Myocyte (in vitro differentiated cells): ENCODE measurements at places on chromosomes 2 and 18. TPM values are rescaled to one million over a fixed set of nuclear protein-coding genes. Genes with fewer than 3 reads are reported as not detected.

The RFX8 gene
- total RNA-seq, result 7.1 and 7.6 TPM in 2 replicates

DNA sequence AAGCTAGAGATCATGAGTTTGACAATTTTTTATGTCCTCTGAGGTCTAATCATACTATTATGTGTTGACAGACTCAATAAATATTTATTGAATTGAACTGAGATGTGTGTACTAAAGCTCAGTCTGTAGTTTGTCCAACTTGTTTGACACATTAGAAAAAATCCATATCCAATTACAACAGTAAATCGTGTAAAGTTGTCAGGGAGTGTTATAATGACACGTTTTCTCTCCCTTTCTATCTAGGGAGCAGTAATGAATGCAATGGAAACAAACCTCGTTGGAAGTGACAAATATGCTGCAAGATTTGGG lies 28.4 kb downstream of the ITGA4 start:
- no peak for DNase-seq

- no peak for DNase-seq
Measured at GRCh38 chr2:44880125-44880483, 61.4 kb upstream of the SIX3 start.

DNA sequence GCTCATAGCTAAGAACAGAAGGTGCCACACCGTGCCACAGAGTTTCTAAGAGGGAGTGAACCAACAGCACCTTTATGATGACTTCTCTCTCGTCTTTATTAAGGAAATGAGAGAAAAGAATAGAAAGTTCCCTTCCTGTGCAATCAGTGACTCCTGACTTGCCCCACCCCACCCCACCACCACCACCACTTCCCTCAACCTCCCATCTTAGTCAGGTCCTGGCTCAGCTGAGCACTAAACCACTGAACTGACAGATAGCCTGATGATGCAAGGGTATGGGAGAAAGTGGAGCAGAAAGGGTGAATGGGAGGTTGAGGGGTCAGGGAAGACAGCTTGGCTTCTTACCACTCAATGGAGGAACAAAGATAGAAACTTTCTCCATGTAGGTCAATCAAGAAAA lies 75.2 kb upstream of the RMDN2 start:
- DNase-seq, result no peak

- peak; percentile 78 for DNase-seq
Measured at GRCh38 chr2:200467806-200468681, 41.8 kb downstream of the KCTD18 start.

The TCF23 gene
- not detected in 2 replicates for total RNA-seq

- DNase-seq, result no peak
Measured at GRCh38 chr2:203596183-203596582, 61.1 kb upstream of the RAPH1 start.

GRCh38 chr2:69639266-69639665 lies 4.3 kb downstream of the AAK1 start:
- no peak for DNase-seq

DNA sequence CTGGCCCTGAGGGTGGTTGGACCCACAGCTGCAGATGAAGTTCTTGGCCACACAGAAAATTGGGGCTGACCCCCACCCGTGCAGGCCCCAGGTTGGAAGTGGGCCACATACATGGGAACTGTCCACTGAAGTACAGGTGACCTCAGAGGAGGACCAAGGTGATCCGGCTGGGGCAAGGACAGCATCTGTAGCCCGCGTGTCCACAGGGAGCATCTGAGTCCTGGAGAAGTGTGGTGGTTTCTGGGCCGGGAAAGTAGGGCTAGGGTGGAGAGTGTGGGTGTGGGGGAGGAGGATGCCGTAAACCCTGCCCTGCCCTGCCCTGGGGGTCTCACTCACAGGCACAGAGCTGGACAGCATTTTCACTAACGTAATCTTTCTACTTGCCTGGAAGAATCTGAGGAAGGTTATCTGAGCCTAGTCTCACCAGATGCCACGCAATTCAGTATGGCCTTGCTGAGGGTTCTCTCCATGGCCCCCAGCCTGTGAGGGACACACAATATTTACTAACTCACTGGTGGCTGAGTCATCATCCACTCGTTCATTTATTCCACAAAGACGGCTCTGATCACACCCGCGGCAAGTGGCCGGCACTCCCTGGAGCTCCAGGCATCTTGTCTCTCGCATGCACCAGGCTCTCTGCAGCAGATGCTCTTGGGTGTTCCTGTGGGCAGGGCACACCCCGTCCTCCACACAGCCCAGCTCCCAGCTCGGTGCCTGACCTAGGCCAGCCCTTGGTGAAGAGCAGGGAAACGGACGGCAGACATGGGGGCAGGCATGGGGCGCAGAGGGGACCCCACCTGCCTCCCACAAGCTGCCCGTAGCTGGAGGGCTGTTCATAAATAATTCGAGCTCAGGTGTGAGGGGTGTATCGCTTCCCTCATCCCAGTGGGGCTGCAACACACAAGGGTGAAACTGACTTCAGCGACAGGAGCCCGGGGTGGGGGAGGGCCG lies 51.2 kb downstream of the INHBB start:
- DNase-seq, result peak; percentile 95

GRCh38 chr2:135140606-135141005 lies 88.5 kb downstream of the RAB3GAP1 start:
- DNase-seq, result no peak

The ICOS gene
- total RNA-seq, result not detected in 2 replicates
